ENCODE measurements at places on chromosomes 1 and 21. TPM values are rescaled to one million over a fixed set of nuclear protein-coding genes. Genes with fewer than 3 reads are reported as not detected.

Gene MASP2
- not detected for total RNA-seq

Gene SH3BGRL3
- 39.6 TPM for total RNA-seq

Gene CCDC181
- 0.66 TPM for total RNA-seq

GRCh38 chr21:26124421-26124833 lies 46.1 kb downstream of the APP start:
- H3K4me1 ChIP-seq: peaks cover 9% of the 10 kb centered on the region
- no peaks in the 10 kb centered on the region for H3K36me3 ChIP-seq
- H3K27me3 ChIP-seq: no peaks in the 10 kb centered on the region
- peak; percentile 64 for DNase-seq

GRCh38 chr1:7534061-7534825 lies 236.9 kb upstream of the VAMP3 start:
- H3K4me1 ChIP-seq: no peaks in the 10 kb centered on the region
- H3K36me3 ChIP-seq: no peaks in the 10 kb centered on the region
- peak; percentile 54 for DNase-seq
- no peak overlapping the region for H3K27ac ChIP-seq

DNA sequence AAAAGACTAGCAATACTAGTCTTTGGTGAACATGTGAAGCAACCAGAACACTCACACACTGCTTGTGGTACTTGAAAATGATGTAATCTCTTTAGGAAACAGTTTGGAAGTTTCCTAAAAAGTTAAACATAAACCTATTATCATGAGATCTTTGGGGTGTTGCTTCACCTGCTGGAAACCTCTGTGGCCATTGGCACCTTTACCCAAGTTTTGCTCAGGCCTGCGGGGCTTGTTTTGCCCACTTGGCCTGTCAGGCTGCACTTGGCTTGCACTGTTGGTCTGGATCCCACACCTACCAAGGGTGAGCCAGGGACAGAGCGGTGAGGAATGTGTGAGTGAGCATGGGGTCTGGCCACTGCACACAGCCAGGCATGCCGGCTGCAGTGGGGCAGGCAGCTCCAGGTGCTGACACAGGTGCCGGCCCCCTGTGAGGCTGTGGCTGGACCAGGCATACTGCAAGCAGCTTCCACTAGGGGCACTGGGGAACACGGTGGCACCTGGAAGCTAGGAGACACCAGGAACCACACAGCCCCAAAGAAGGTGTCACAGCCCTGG lies 14.4 kb upstream of the FNBP1L start:
- no peak overlapping the region for H3K27ac ChIP-seq
- peaks cover 8% of the 10 kb centered on the region for H3K27me3 ChIP-seq
- no peaks in the 10 kb centered on the region for H3K4me1 ChIP-seq
- no peaks in the 10 kb centered on the region for H3K36me3 ChIP-seq
- DNase-seq: no peak

GRCh38 chr1:222326006-222326709 lies 221.7 kb downstream of the HHIPL2 start:
- no peaks in the 10 kb centered on the region for H3K36me3 ChIP-seq
- no peak overlapping the region for H3K27ac ChIP-seq
- H3K4me3 ChIP-seq: no peak overlapping the region
- no peaks in the 10 kb centered on the region for H3K27me3 ChIP-seq
- H3K4me1 ChIP-seq: no peaks in the 10 kb centered on the region
- no peak for DNase-seq

- H3K4me1 ChIP-seq: no peaks in the 10 kb centered on the region
- H3K4me3 ChIP-seq: no peak overlapping the region
Measured at GRCh38 chr1:208052926-208053407, 142.0 kb upstream of the CD34 start.

DNA sequence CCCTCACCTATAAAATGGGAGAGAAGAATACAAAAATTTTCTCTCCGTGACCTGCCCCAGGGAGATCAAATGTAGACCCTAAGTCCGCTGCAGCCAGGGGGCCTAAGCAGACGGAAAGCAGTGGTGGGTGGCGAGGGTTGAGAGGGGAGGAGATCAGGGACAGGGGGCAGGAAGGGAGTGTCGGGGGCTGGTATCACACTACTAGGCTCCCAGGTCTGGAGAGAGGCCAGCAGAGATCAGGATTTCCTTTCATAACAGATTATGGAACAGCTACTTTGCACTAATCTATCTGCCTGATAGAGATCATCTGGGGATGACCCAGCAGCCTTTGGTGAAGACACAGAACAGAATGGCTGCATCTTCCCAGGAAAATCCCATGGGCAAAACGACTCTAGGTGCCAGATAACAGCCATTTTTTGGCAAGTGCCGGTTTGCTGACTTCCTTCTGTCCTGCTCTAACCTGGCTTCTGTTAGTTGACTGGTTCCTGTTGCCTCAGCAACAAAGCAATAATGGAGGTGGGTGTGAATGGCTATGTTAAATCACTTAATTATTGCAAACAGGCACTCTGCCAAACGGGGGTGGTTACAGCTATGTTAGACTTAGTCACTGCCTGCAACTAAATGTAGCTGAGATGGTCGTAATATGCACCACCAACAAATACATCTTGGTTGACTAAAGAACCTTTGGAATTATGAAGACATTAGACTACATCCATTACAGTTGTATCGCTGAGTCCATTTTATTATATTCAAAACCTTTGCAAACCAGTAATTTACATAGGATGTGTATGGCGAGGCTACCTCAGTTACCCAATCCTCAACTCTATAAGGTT lies 30.0 kb upstream of the EPS8L3 start:
- peak; percentile 62 for DNase-seq
- no peak overlapping the region for H3K4me3 ChIP-seq
- H3K36me3 ChIP-seq: no peaks in the 10 kb centered on the region
- H3K4me1 ChIP-seq: peaks cover 33% of the 10 kb centered on the region
- peak overlapping the region; percentile 34 for H3K27ac ChIP-seq

Measured in fibroblast of lung (primary cell).